ENCODE measurements at places on chromosomes 7 and 10. TPM values are rescaled to one million over a fixed set of nuclear protein-coding genes. Genes with fewer than 3 reads are reported as not detected.

Gene LEP
- not detected for total RNA-seq

Gene SEC61G
- total RNA-seq, result 79.5 TPM

Gene ACBD7
- total RNA-seq, result not detected

- DNase-seq, result no peak
Observed at GRCh38 chr7:132261327-132262159, 314.7 kb downstream of the PLXNA4 start.
